ENCODE measurements at places on chromosomes 16 and 17. TPM values are rescaled to one million over a fixed set of nuclear protein-coding genes. Genes with fewer than 3 reads are reported as not detected.
A peak's percentile ranks its signal among the peaks of the same experiment; 100 is the strongest.

SHCBP1 gene
- total RNA-seq: 48.9 TPM

RPGRIP1L gene
- 17.8 TPM for total RNA-seq

DNA sequence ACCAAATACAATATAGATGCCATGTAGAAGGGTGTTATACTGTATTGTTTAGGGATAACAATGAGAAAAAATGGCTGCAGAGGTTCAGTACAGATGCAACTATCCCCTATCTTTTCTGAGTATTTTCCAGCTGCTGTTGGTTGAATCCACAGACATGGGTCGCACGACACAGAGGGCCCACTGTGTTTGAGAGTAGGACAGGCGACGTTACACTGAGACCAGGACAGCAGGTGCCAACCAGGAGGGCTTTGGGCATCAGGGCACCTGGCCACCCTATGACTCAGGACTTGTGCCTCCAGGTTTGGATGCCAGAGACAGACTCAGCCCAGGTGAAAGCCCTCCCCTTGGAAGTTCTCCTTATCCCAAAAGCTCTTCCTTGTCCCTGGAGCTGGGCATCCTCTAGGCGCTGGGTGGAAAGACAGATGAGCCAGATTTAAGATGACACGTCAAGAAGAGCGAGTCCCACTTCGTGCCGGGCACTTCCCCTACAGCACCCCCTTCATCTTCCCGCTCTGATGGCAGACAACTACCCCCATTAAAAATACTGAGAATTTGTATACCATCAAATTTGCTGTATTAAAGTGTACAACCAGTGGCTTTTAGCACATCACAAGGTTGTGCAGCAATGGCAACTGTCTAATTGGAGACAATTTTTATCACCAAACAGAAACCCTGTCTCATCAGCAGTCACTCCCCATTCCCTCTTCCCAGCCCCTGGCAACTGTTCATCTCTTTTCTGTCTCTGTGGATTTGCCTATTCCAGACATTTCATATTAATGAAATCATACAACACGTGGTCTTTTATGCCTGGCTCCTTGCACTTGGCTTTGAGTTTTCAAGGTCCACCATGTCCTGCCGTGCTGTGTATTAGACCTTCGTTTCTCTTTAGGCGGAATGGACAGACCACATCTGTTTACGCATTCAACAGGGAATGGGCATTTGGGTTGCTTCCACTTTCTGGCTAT is 30.6 kb downstream of the TNFRSF13B start:
- DNase-seq: no peak

GRCh38 chr17:79979816-79980215 is 55.9 kb downstream of the TBC1D16 start:
- DNase-seq: no peak

DNA sequence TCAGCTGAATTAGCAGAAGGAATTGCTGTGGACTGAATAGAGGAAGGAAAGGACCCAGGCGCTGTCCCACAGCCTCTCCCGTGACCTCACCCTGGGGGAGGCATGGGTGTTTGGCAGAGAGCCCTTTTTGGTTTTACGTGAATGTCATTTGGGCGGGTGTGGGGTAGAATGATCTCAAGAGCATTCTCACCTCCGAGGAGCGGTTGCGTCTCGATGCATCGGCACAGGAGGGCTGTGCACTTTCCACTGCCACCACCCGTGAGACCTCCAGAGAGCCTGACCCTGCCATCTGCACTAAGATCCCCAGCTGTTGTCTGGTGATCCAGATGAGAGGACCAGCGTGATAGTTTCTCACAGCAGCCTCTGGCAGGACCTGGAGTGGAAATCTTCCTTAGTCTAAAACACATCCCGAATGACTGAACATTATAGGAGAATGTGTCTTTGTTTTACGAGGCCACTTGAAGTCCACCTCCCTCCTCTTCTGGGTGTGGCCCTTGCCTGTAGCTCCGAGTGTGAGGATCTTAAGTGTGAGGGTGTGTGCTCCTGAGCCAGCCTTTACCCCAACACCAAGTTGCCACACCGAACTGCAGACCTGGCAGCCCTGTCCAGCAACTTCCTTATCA is 29.3 kb downstream of the FOXK2 start:
- no peak for DNase-seq

DNA sequence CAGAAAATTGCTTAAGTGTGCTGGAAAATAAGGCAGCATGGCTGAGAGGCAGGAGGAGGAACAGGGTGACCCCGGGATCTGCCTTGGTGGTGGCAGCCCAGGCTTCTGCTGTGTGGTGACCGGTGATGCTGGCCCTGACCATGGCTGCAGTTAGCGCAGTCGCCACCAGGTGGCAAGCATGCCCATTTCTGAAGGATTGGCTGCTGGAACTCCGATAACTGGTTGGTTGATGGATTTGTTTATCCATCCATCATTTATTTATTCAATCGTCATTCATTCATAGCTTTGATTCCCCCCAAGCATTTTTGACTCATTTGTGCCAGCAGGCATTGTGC is 29.1 kb upstream of the ITGA3 start:
- DNase-seq: peak; percentile 57

Data from HepG2 (cell line).